Effector memory CD8-positive, alpha-beta T cell (primary cell): ENCODE measurements at places on chromosomes 3 and 15.
A peak's percentile ranks its signal among the peaks of the same experiment; 100 is the strongest.

GRCh38 chr3:10487988-10488633, 17.3 kb downstream of the ATP2B2 start:
- DNase-seq: no peak

DNA sequence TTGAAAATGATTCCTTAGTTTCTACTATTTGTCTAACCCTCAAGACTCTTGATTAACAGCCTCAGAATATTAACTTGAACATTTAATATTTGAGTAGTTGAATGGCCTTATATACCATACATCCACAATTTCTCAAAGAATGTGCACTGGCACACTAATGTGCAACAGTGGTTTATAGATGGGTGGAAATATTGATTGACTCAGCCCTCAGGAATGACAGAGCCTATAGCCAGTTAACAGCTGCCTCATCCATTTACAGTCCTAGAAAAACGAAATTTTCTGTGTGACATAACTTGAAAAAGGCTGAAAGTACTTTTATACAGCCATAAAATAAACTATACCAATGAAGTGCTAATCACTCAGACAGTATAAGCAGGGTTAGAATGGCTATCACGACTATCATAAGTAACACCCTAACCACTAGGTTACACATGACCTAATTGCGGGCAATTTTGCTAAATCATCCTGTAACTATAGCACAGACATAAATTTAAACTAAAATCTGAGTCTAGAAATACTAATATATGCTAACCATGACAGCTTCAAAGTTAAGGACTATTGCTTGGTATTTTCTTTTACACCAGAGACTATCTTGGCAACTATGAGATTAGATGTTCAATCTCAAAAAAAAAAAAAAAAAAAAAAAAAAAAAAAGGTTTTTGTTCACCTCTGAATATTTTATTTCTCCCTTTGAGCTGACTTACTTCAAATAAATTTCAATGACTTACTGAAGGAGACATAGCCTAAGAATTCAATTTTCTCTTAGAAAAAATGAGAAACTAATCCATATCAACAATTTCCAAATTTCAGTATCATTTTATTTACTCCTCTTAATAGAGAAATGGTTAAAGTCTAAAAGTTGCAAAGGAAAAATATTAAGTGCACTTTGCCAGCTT, 9.3 kb downstream of the SECISBP2L start:
- DNase-seq: peak; percentile 7

DNA sequence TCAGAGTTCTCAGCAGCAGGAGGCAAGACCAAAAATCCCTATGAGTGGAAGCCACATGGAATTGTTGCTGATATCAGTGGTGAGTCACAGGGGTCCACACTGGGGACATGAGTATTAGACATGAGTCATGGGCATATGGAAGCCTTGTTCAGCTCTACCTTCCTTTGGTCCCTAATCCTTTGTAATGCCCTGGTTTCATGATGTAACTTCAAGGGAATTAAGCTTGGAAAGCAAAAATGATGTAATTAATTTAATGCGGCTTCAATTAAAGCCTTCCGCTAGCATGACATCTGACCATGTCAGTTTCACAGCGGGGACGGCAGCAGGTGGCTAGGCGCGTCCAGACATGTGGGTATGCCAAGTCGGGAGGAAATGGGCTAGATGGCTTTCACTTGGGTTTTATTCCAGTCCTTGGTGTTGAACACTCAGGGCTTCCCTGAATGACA, 176.1 kb upstream of the RGMA start:
- DNase-seq: no peak

DNA sequence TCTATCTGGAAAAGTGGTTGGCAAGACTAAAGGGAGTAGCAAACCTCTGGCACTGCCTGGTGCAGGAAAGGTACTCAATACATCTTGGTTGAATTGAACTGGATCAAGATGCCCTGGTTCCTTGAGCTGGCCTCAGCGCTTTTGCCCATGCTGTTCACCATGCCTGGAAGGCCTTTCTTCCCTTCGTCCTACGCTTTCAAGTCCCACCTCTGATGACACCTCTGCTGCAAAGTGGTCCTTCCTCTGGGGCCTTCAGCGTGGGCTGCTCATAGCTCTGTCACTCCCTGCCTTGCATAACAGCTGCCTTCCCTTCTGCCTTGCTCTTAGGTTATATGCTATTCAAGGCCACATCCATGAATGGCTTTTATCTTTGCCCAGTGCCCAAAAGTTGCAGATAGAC, 23.0 kb downstream of the ITGA11 start:
- DNase-seq: no peak

- DNase-seq: no peak
Observed at GRCh38 chr15:96324192-96324895, 6.2 kb upstream of the NR2F2 start.

DNA sequence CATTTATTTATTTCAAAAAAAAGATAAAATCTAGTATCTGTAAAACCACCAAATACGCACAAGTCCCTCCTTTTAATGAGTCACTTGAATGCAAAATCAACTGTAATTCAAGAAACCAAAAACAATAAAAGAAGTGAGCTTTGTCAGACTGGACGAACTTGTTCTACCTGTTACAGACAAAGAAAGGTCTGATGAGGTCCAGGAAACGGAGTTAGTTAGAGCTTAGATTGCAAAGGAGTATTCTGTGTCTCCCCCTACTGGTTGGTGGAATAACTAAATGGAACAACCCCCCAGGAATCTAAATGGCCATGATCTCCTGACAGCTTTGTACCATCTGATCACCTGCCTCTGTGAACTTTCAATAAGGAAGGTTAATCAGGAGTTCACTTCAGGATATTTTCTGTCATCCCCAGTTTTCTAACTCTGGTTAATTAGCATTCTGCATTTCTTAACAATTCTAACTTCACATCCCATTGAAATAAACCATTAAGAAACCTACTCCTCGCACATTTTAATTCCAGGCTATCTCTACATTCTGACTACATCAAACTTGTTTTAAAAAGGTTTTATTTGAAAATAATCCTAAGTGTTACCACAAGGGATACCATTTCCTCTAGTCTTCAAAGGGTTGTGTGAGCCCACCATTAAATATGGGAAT, 333.0 kb upstream of the SATB1 start:
- peak; percentile 47 for DNase-seq

GRCh38 chr3:11290743-11291680, 18.8 kb downstream of the ATG7 start:
- peak; percentile 40 for DNase-seq

DNA sequence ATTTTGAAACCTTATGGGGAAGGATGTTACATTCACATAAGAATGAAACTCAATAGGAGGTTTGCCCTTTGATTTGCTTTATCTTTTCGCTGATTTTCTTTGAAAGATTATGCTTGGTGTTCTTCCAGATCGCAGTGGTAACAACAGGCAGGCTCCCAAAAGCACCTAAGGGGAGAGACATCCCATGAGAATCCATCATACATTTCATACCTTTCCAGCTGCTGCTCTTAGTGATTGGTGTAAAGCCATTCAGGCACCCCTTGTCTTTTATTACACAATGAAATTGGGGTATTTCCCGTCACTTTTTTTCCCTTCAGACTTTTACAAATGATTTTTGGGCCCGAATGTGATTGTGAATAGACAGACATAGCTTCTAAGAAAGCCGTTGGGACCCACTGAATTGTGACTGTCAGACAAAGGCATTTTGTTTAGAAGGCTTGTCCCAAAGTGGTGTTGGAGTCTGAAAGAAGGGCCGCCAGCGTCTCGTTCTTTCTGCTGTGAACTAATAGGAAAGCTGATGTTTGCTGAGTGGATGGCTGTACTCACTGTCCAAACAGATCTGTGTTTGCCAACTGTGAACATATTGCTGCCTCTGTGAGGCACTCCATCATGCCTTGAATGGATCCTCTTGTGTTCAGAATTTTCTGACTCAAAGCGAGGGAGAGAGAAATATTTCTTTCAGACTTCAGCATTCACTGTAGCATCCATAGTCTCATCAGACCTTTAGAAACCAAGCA, 164.3 kb downstream of the FNDC3B start:
- no peak for DNase-seq

GRCh38 chr15:85771781-85772445, 22.8 kb downstream of the KLHL25 start:
- no peak for DNase-seq

DNA sequence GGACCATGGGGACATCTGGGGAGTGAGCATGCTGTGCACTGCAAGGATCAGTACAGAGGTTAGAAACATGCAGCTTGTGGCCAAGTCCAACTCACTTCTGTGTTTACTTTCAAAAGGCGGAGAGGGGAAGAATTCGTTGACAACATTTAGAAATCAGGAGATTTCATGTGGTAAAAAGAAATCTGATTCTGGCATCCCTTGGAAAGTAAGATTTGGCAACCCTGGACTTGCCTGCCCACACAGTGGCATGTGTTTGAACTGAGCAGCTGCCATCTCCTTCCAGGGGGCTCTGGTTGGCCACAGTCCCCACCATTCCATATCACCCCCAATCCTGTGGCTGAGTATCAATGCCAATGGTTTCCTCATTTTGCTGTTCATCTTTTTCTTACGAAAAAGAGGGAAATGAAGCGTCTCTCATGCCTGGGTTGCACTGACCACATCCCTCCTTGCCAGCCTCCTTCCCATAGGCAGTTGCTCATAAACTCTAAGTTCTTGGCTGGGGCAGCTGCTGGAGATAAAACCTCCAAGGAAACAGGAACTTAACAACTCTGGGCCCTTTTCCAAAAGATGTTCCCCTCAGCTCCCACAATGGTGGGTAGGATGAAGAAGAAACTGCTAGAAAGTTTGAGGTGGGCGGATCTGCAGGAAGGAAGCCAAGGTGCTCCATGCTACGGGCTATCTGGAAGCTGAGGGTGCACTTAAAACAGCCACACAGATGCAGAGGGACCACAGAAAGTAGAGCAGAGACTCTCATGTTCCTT, 29.2 kb downstream of the SLC6A11 start:
- DNase-seq: no peak

GRCh38 chr15:47987908-47988532, 132.8 kb upstream of the SLC24A5 start:
- no peak for DNase-seq

GRCh38 chr15:40340740-40341400, at the start of gene CCDC9B:
Gene CCDC9B, minus strand, starts transcription at chr15:40340939. Its CDS starts 120 bp downstream, at chr15:40340819.
- no peak for DNase-seq

- DNase-seq: no peak
Observed at GRCh38 chr3:3084890-3085289, 25.3 kb downstream of the IL5RA start.

GRCh38 chr3:15982667-15983196, 185.0 kb upstream of the ANKRD28 start:
- DNase-seq: no peak

DNA sequence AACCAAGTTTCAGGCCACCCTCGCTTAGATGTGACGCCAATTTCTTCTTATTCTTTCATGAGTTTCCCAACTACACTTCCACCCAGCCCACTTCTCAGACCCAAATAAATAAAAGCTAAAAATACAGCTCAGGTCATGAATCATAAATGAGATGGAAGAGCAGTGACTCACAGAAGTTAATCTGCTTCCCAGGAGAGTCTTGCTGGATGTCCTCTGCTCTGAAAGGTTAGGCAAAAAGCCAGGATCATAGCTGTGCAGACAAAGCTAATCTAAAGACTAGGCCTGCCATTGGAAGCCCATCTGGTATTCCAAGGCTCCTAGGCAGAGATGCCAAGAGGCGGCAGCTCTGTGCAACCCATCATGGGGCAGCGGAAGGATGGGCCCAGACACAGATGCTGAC, 24.1 kb downstream of the SHC4 start:
- no peak for DNase-seq

DNA sequence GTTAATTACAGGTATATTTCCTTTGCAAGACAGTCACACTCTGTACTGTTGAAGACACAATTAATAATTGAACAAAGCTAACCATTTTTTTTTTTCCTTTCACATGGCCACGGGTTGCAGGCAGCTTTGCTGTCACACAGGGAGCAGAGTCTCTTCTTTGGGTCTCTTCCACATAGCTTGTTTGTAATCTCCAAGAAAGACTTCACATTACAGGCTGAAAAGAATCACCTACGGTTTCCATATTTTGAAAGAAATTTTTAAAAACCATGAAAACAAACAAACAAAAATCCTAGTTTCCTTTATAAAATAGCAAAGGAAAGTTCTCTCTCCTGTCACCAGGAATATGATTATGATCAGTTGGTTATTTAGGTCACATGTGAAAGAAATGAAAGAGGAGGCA, 392.6 kb downstream of the GAP43 start:
- no peak for DNase-seq

GRCh38 chr3:169545606-169546005, 117.9 kb downstream of the MECOM start:
- DNase-seq: no peak

DNA sequence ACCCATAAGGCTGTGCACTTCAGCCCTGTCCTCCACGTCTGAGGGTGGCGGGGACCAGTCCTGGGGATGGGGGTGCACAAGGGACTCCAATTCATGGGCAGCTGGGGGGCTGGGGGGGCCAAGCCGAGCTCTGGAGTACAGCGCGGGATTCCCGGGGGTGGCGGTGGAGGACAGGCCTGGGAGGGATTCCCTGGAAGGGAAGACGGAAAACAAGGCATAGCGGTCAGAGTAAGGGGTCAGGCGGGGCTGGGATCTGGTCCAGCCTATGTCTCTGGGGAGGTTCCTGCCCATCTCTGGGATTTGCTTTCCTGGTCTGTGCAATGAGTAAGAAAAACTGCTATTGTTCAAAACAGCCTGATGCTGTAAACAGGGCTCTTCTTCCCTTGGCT, 8.1 kb upstream of the IGDCC3 start:
- no peak for DNase-seq

- no peak for DNase-seq
Observed at GRCh38 chr3:14680716-14681115, 5.8 kb downstream of the C3orf20 start.

- no peak for DNase-seq
Observed at GRCh38 chr3:9168241-9168741, 81.2 kb downstream of the SRGAP3 start.
